ENCODE measurements at places on chromosomes 7 and 10. TPM values are rescaled to one million over a fixed set of nuclear protein-coding genes. Genes with fewer than 3 reads are reported as not detected.

FAM221A gene
- 5.6 TPM for total RNA-seq

WEE2 gene
- total RNA-seq = not detected

WAPL gene
- 22.0 TPM for total RNA-seq

UCMA gene
- total RNA-seq = not detected

PON1 gene
- total RNA-seq = 0.47 TPM
